ENCODE measurements at places on chromosomes 1 and 21. TPM values are rescaled to one million over a fixed set of nuclear protein-coding genes. Genes with fewer than 3 reads are reported as not detected.
A peak's percentile ranks its signal among the peaks of the same experiment; 100 is the strongest.

- no peak for DNase-seq
Measured at GRCh38 chr1:207248544-207249198, 72.8 kb upstream of the CD55 start.

- DNase-seq, result peak; percentile 9
Measured at GRCh38 chr1:64826991-64827390, 82.1 kb downstream of the RAVER2 start.

- peak; percentile 67 for DNase-seq
Measured at GRCh38 chr1:212608959-212609700, 569 bp downstream of the ATF3 start.

GRCh38 chr1:177780096-177780700, 189.7 kb downstream of the SEC16B start:
- no peak for DNase-seq

DNA sequence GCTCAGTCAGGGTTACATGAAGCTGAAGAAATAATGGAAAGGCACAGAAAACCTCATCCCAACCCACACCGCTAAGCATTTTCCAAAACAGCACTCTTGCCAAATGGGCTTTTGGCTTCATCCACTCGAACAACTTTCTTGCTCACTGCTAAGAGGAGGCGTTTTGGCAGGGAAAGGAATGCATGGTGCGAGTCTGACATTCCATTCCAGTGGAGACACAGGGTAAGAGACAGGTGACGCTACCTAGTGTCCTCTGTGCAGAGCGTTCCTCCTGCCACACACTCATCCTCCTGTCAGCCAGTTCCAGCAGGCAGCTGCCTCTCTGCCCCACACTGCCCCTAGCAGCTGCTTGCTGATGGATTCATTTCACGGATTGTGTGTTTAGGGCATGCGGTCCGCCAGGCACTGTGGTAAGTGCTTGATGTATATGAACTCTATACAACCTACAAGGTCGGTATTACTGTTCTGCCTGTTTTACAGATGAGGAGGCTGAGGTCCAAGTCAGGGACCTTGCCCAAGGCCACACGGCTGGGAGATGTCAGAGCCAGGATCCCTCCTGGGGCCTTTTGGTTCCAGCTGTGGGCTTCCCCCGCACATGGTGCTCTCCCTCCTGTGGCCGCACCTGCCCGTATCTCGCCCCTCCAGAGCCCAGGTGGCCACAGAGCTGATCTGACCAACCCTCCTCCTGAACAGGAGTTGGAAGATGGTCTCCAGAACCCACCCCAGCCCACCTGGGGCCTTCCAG, 25.7 kb upstream of the BACE2 start:
- DNase-seq, result no peak

DNA sequence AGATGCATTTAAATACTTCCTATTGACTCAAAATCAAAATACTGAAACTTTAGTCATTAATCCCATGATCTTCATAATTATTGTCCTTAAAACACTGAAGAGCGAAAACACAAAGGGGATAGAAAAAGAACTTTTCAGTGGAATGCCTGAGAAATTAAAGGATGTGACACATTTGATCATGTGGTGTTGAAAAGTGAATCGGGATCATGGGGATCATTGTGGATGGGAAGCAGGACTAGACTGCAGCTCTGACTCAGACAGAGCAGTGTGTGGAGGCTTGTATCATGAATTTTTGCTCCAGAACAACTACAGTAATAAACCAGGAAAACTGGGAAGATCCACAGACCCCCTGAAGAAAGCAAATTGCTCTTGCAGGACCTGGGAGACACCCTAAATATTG, 161.1 kb upstream of the CXADR start:
- no peak for DNase-seq

DNA sequence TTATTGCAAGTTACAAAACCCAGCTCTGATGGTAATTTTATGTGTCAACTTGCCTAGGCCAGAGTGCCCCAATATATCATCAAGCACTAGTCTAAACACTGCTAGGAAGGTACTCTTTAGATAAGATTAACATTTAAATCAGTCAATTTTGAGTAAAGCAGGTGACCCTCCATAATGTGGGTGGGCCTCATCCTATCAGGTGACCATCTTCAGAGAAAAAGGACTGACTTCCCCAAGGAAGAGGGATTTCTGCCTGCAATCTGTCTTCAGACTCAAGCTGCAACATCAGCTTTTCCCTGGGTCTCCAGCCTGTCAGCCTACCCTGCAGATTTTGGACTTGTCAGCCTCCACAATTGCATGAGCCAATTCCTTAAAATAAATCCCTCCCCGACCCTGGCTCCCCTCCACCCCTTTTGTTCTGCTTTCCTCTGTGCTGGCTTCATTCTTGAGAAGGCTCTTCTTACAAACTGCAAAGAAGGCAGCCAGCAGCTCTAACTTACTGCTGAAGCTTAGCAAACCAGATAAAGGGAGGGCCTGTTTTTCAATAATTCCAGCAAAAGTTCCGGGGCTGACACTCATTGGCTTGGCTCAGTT, 56.4 kb upstream of the RUNX3 start:
- no peak for DNase-seq

- DNase-seq, result no peak
Measured at GRCh38 chr21:45270306-45270821, 17.3 kb downstream of the POFUT2 start.

DNA sequence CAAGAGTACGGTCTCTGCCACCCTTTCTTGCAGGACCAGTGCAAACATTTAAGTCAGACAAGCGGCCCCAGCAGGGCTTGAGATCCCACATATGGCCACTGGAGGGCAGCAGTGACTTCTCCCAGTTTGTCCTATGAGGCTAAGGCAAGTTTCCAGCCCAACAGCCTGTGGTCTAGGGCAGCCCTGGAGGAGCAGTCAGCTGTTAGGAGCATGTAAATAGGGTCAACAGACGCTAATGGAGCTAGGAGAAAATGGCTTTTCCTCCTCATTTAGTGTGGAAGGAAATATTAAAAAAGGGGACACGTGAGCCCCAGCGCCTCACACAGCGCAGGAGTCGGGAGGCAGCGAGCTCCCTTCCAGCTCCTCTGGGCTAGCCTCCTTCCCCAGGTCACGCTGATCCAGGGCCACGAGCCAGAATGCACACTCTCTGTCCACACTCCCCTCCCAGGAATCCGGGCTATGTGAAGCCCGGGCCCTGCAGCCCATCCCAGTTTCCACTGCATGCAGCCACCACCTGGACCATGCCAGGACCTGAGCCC, 95.6 kb downstream of the LAMC2 start:
- peak; percentile 50 for DNase-seq

- DNase-seq, result no peak
Measured at GRCh38 chr1:151994956-151995355, 1.3 kb upstream of the S100A10 start.

DNA sequence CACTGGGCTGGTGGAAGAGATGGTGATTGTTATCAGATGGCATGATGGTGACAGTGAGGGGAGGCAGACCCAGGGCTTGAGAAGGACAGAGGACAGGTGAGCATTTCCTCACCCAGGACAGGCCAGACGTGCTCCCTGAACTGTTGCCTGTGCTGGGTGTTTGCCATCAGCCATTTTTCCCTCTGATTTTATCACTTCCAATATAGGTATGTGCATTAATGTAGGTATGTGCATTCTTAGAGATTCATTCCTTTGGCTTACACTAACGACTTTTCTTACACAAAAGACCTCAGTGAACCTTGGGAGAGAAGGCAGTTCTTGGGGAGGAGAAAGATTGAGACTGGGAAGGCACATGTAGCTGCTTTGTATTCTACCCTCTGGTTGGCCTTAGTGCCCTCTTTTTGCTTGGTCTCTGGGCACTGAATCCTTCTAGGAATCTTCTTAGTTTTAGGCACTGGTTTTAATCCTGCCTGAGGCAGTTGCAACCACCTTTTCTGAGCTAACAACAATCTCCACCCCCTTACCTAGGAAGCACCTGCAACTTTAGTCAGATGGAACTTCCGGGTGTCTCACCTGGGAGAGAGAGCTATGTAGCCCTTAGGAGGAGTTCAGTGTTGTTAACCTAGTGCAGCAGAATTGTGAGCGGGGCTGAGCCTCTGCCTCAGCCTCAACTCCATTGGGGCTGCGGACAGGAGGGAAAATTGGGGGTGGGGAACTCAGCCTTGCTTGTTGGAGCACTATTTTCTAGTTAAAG, 30.9 kb downstream of the C1orf116 start:
- no peak for DNase-seq

DNA sequence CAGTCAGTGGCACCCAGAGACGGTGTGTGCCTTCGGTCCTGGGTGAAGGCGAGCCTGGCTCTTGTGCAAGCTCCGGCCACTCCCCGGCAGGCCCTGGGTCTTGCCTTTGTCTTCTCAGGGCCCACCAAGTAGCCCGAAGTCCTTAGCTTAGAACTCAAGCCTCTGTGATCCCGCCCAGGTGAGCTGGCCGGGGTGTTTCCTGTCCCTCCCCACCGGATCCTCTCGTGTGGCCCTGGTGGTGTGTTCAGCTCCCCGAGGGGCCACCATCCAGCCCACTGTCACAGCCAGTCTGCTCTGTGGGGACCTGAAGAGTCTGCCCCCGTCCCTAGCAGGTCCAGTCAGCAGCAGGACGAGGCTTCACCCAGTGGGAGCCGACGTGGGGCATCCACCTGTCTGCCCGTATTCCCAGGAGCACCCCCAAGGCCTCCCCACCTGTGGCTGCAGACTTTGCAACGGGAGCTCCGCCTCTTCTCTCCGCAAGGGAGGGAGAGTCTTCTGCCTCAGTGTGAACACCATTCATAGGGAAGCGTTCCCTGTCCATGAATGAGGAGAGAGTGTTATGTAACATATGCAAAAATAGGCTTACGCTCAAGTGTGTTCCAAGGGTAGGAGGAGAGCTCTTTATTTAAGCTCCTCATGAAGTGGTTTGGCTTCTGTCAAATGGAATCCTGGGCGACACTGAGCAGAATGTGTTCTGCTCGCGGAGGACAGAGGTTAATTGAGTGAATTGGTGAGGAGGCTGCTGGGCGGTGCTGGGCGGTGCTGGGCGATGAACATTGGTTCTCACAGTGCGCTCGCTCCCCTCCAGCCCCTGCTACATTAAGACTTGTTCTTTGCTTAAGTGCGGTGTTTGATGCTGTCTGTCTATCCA, 108.9 kb downstream of the CRYAA start:
- no peak for DNase-seq

- no peak for DNase-seq
Measured at GRCh38 chr1:104329278-104329677, 579.6 kb downstream of the AMY1C start.

DNA sequence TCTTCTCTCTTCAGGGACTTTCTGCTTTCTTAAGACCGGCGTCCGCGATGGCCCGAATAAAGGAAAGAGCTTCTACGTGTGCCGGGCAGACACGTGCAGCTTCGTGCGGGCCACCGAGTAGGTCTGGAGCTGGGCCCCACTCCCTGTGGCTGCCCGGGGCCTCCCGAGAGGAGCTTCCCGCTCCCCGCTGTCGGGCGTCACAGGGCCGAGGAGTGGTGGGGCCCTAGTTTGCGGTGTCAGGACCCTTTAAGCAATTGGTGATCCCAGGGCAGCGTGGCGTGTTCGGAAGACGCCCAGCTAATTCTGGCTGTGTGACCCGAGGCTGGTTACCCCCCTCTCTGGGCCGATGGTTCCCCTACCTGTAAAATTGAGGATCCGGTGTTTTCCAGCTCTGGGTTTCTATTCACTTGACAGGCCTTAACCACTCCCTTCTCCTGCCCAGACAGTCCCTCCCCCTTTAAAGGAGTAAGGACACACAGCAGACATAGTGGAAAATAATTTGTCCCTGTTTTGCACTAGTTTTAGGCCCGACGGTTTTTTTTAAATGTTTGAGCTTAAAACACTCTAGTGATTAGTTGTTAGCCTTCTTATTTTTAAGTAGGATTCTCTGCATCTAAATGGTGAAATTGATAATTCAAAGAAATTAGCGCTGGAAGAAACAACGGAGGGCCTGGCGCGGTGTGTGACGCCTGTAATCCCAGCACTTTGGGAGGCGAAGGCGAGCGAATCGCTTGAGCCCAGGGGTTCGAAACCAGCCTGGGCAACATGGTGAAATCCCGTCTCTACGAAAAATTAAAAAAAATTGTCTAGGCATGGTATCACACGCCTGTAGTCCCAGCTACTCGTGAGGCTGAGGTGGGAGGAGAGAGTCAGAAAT, 553 bp downstream of the TTF2 start:
- DNase-seq, result peak; percentile 32

- no peak for DNase-seq
Measured at GRCh38 chr1:43265431-43265830, 4.4 kb upstream of the TMEM125 start.

- DNase-seq, result no peak
Measured at GRCh38 chr21:28532446-28532845, 460.2 kb downstream of the LTN1 start.

- DNase-seq, result no peak
Measured at GRCh38 chr1:195236991-195237889, 1371.0 kb downstream of the KCNT2 start.

- DNase-seq, result no peak
Measured at GRCh38 chr1:186155594-186155993, 219.5 kb downstream of the TPR start.

GRCh38 chr1:53376742-53377437, 49.0 kb upstream of the LRP8 start:
- DNase-seq, result no peak

- no peak for DNase-seq
Measured at GRCh38 chr1:202656951-202657646, 53.2 kb downstream of the SYT2 start.

GRCh38 chr1:9174243-9174642, 45.3 kb upstream of the GPR157 start:
- DNase-seq, result no peak

DNA sequence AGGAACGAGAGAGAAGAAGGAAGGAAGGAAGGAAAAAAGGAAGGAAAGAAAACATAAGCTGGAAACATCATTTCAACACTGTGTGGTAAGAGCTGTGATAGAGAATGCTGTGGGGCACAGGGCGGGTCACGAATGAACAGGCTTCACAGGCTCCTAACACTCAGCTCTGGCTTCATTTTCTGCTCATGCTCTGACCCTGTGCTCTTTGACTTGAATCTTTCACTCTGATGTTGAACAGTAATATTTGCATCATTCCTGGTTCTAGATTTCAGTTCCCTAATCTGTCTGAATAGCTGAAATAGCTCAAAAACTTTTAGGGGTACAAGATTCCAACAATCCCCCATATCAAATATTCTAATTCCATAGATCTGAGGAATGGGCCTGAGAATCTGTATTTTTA, 207.3 kb downstream of the LHX8 start:
- DNase-seq, result no peak

GPR153 gene
- 1.6 TPM for total RNA-seq

MSH4 gene
- total RNA-seq, result 0.54 TPM

LINGO4 gene
- total RNA-seq, result 0.07 TPM

DYRK3 gene
- total RNA-seq, result 23.3 TPM

WNT4 gene
- total RNA-seq, result not detected

GAS5 gene
- 688 TPM for total RNA-seq

CYP4Z1 gene
- not detected for total RNA-seq

CYYR1 gene
- total RNA-seq, result not detected

GBP6 gene
- 0.65 TPM for total RNA-seq

HES3 gene
- total RNA-seq, result not detected

ATP1A4 gene
- not detected for total RNA-seq

All from activated T-helper 1 cell treated with anti-CD3 and anti-CD28 coated beads, Interleukin-12 subunit alpha, Interleukin-12 subunit beta, Interleukin-2, Interleukin-4 antibody, amounts not matched to agents 30 ng/mL and 10 ng/mL and 1 ng/mL, durations not matched to agents 14 hours and 24 hours and 36 hours (primary cell).